Umbilical cord (tissue), 2 donors: ENCODE measurements at places on chromosomes 2 and 18.

GRCh38 chr2:43019025-43019367 is 207.4 kb downstream of the ZFP36L2 start:
- DNase-seq, result no peak

DNA sequence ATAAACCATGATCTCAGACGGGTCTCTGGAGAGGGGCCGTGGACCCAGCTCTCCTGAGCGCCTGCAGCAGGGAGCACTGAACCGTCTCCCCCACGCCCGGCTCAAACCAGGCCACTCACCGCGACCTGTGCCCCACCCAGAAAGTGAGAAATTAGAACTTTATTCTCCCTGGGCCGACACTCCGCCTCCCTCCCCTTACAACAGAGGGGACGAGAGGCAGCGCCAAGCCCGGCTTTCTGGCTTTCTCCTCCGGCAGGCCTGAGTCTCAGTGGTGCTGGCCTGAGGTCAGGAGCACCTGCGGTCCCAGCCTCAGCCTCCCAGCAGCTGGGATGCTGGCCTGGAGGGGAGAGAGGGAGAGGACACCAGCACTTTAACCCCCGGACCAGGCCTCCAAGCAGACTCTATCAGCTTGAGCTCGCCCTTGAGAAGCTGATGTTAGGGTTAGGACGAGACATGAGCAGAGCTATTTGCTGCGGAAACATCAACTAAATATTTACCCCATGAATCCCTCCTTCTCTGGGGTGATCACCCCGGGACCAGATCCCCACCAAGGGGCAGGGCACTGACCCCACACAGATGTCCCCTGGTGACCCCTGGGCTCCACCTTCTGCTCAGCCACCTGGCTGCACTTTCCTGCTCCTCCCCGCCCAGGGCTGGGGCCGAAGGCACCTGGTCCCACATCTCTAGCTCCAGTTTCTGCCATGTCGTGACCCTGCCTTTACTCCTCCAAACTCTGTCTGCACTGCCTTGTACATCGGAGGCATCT is 856.3 kb upstream of the SALL3 start:
- DNase-seq, result no peak

GRCh38 chr2:29923110-29923721 is 1.8 kb upstream of the ALK start:
- DNase-seq, result peak; percentile 73

DNA sequence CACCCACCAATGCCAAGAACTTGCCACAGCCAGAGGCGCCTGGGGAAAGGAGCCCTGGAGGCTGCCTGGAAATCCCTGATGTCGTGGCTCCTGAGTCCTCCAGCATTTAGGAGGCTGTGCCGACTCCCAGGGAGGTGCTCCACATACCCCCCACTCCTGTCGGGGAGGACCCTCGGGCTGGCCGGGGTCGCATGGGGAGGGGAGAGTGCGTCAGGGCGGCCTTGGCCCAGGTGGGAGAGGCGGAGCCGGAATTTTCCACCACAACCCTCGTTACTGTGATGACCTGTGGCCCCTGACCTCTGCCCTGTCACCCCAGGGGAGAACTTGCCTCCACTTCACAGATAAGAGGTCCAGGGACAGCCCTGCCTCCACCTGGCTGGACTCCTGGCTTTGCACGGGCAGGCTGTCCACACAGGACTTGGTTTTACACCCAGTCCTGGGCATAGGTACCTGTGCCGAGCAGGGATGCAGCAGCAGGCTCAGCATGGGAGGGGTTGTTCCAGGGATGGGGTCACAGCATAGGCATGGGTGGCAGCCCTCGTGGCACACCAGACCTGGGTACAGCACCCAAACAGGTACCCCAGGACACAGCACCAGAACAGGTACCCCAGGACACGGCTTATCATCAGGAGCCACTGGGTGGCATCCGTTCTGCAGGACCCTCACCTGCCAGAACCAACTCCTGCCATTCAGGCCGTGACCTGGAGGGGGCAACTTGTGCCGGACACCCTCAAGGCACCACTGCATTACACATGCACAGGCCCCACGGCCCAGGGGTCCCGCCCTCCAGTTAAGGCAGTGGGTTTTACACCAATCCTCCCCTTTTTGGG is 12.3 kb upstream of the AGXT start:
- DNase-seq, result no peak

GRCh38 chr2:212520340-212520739 is 18.3 kb downstream of the ERBB4 start:
- DNase-seq, result no peak
